ENCODE measurements at places on chromosomes 12 and 14.

DNA sequence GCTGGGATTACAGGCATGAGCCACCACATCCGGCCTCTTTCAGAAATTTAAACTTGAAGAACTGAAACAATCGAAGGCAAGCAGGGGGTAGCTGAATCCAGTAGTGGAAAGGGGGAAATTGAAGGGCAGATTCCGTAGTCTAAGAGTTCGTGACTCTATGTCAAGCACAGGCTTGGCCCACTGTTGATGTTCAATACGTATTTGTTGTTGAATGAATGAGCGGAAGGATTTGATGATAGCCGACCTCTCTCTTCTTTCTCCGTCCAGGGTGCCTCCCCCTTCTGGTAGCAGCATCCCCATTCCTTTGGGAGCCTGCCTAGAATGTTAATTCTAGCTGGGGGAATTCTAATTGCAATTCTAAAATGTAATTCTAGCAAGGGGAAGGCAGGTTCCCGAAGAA, 59.8 kb upstream of the MED13L start:
- DNase-seq: no peak

DNA sequence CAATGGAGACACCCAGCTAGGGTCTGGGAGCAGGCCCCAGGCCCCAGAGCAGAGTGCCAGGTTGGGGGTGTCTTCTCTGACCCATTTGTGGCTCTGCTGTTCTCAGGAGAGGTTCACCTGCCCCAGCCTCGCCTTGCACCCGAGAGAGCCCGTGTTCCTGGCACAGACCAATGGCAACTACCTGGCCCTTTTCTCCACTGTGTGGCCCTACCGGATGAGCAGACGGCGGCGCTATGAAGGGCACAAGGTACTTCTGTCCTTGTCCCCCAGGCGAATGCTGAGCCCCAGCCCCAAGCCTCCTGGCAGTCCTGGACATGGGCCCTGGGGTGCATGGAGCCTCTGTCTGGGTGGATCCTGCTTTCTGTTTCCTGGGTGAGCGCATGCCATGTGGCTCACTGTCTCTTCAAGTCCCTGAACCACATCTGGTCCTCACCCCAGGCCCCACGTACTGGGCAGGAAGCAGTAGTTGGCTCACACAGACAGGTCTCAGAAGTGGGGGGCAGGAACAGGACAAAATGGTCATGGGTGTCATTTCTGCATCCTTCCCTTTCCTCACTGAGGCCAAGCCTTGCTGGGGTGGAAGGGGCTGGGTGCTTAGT, 58.2 kb downstream of the BEGAIN start:
- DNase-seq: no peak

DNA sequence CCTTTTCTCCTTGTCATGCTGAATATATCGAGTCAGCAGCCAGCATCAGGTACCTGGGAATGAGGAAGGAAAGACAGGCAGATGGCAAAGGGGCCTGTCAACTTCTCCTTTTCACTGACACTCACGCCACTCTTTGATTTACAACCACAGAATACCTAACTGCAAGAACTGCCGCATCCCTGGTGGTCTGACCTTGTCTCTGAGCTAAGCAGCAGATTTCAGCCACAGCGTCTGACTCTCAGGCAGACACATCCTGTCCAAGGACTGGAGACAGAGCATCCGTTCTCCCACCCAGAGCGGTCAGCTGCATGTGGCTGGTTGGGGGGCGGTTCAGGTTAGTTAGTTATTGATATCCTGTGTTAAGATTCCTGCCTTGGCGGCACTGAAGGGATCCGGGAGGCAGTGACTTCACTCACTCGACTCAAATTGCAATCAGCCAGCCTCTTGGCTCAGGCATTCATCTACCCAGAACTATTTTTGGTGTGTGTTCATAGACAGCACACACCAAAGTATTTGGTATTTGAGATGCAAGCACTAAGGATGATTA, 11.2 kb upstream of the MAP1LC3B2 start:
- DNase-seq: no peak

- no peak for DNase-seq
Measured at GRCh38 chr12:15469356-15469755, 147.0 kb downstream of the PTPRO start.

GRCh38 chr14:105271224-105271890, 23.0 kb downstream of the BTBD6 start:
- DNase-seq: no peak

GRCh38 chr14:70515811-70516210, 19.0 kb downstream of the ADAM20 start:
- no peak for DNase-seq

DNA sequence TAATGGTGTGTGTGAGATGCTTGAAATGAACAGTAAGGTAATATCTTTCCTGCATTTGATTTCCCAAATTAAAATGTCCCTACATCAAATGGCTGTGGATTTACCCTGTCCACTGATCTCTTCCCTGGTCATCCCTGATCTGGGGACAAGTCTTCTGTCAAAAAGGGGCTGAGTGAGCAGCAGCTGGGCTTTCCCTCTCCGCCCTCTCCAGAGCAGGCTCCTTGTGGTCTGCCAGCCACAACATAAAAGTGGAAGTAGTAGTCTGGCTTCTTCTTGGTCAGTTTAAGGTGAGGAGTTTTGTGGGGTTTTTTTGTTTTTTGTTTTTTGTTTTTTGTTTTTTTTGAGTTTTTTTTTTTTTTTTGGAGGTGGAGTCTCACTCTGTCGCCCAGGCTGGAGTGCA, 25.2 kb upstream of the PLXNC1 start:
- no peak for DNase-seq

GRCh38 chr12:115922952-115923564, 354.4 kb downstream of the MED13L start:
- DNase-seq: no peak

GRCh38 chr12:46183112-46183511, 85.7 kb downstream of the SLC38A1 start:
- DNase-seq: no peak

GRCh38 chr12:40223646-40224045, 1.2 kb upstream of the LRRK2 start:
- no peak for DNase-seq

DNA sequence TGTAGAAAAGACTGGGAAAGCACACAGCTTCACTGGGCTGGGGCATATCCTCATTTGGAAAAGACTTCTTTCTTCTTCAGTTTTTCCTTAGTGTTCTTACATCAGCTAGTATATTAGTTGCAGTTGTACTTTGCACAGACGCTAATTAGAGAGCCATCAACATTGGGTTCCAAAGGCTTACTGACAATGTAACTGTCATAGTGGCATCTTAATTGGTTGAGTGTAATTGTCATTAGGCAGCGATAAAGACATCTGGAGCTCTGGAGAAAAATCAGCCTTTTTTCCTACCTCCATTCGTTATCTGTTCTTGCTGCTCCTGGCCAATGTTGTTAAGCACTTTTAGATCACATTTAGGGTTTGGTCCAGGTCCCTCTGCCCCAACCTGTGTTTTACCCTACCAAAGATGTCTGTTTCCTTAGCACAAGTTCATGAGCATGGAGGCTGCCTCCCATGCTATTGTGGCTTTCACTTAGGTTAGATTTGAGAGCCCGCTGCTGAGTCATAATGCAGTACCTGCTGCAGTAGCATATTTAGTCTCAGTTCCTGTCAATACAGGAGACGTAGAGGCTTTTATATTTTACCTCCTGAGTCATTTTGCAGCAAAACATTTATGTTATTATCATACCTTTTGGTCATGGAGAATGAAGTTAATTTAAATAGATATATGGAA, 49.2 kb downstream of the FBXW8 start:
- DNase-seq: peak; percentile 40

- DNase-seq: no peak
Measured at GRCh38 chr14:104085032-104085888, at the start of gene ASPG. Gene ASPG (plus strand): TSS chr14:104085700. CDS start chr14:104085771, 71 bp downstream.

DNA sequence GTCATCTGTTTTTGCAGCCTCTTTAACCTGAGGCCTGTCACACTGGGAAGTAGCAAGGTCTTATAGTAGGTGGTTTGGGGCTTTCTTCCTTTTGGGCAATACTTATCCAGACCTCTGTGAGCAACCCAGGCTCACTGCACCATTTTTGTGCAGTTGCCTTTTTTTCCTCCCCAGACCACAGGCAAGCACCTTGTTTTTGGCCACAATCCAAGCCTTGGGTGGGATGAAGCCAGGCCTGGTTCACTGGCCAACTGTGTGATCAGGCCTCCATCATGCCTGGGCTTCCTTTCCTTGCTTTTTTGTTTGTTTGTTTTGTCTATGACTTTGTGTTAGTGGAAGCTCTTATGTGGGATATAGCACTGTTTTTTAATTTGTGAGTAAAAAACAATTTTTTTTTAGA, 71.7 kb downstream of the DNAH10 start:
- DNase-seq: no peak

GRCh38 chr14:92987713-92988510, 65.0 kb downstream of the CHGA start:
- DNase-seq: no peak

DNA sequence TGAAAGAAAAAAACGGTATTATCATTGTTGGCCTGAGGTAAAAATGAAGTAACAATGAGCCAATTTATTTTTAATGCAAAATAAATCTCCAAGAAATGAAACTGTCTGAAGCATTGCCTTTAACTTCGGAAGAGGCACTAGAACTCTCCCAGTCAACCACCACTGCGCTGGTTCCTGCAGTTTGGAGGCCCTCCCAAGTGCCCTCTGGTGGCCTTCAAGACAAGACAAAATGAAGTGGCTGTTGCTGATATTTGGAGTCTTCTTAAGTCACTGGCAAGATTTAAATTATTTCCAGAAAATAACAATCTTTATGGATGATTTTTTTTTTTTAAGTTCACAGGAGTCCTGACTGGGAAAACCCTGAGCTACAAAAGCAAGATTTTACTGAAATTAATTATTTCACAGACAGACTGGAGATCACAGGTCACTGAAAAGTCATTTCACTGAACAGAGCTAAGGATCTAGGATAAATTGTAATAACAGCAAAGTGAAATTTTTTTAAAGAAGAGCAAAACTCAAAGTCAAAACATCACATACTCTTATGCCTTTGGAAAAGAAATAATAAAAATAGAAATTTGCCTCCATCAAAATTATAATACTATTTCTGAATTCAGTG, 58.2 kb downstream of the DICER1 start:
- no peak for DNase-seq

DNA sequence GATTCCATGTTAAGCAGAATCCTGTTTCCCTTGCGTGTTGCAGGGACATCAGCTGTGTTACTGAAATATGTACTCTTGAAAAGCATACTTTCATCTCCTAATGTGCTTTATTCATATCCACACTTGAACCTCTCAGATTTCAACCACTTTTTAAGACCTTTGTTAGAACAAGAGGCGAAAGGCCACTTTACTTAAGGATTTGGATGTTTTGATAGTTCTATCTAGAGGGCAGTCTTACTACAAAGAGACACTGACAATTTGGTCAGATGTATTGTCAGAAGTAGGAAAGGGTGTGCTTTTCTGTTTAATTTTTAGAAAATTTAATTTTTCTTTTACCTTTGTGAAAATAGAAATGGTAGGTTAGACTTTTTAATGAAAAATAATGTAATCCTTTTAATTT, 267.9 kb downstream of the TMTC2 start:
- DNase-seq: no peak

DNA sequence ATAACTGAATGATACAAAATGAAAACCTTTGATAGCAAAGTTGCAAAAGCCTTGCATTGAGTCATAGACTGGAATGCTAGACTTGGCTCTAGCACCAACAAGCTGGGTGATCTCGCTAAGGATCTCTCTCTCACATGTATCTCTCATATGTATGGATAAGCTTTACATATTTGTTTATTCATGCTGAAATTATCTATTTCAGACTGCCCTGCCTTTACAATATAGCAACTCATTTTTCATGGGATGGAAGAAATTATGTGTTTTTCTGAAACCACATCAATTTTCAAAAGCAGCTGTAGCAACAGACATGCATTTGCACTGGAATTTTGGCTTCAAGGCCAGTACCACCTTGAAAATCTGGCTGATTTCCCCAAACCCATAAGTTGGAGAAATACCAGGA, 11.4 kb downstream of the RERG start:
- DNase-seq: no peak

GRCh38 chr12:1523558-1524050, 70.8 kb downstream of the FBXL14 start:
- no peak for DNase-seq
